ENCODE measurements at places on chromosomes 3 and 15.

GRCh38 chr15:57596301-57596855 lies 4.7 kb downstream of the MYZAP start:
- DNase-seq, result no peak

DNA sequence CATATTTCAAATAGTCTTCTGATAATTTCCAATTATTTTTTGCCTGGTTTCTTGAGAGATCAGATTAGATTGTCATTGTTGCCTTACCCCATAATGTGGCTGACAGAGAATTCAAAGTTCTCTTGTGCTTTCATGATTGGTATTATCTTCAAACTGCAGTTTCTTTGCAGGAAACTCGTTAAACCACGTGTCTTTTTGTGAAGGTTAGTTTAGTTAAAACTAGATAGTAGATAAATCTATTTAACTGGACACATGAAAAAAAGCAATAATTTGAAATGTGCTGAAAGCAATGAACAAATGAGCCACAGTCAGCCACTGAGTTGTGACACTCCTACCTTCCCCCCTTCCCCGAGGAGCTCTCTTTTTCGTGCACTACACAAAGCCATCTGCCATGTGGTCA lies 327.5 kb upstream of the UMPS start:
- DNase-seq, result no peak

- DNase-seq, result no peak
Measured at GRCh38 chr3:152389316-152389934, 120.7 kb downstream of the MBNL1 start.

DNA sequence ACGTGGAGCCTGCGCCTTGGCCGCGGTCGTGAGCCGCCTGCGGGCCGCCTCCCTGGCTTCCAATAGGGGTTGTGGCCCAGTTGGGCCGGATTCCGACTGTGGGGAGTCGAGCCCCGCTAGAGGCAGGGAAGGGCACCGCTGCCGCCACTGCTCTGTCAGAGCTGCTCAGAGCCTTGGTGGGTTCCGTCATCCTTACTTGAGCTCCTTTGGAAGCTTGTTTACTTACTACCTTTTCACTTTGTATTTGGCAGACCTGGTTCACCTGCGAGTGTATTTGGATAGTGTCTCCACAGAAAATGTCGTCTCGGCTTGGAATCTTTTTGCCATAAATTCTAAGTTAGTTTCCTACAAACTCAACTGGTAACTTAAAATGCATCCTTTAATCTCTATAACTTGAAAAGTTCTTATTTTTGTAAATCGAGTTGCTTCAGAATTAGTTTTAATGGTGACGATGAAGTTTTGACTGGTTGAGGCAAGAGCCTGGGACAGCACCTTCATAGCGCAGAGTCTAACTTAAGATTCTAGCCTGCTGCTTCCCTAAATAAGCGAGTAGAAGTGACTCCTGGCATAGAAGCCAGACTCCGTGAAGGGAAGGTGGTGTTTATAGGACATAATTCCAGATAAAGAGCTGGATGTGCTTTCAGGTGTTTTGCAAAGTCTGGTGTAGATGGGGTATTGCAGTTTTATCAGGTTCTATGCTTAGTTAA lies 800 bp downstream of the DAG1 start:
- no peak for DNase-seq

DNA sequence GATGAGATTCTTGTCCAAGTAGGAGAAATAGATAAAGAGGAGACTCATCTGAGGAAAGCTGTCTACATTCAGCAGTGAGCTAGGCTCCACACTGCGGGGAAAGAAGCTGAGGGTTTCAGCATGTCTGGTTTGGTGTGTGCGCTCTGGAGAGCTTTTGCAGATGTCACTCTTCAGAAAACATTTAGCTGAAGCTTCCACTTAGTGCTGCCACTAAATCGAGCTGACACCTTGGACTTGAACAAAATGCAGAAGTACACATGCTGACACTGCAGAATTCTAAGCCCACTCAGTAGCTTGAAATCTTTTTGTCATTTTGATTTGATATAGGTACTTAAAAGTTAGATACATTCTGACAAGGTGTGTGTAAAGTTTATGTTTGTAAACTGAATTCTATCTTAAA lies 32.3 kb upstream of the CRTC3 start:
- DNase-seq, result no peak

DNA sequence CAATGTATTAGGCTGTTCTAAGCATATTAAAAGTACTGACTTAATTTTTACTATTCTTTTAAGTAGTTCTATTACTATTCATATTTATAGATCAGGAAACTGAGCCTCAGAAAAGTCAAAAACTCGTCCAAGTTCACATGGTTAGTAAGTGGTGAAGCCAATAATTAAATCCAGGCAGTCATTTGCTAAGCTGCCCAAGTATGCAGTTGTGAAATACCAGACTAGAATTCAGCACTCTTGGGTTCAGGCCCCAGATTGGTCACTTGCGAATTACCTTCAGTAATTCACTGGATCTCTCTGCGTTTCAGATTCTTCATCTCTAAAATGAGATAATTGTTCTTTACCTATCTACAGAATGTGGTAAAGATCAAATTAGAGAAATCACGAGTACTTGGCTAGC lies 161.9 kb upstream of the CADPS start:
- no peak for DNase-seq

DNA sequence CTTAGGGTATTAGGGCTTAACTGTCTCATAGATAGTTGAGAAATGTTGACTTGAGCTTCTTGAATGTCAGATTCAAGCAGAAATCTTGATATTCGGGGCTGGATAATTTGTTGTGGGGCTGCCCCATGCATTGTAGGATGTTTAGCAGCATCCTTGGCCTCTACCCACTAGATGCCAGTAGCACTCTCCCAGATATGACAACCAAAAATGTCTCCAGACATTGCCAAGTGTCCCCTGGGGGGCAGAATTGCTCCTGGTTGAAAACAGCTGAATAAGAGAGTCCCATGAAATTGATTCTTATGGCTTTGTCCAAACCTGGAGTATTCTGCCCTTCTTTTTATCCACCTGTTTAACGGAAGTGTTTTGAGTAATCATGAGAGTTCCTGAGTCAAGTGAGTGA lies 15.9 kb upstream of the LCMT2 start:
- no peak for DNase-seq

- no peak for DNase-seq
Measured at GRCh38 chr3:59192473-59192872, 142.6 kb upstream of the CFAP20DC start.

- DNase-seq, result no peak
Measured at GRCh38 chr3:142888481-142889211, at the start of gene PCOLCE2. PCOLCE2 (minus strand) TSS chr3:142889083; CDS start chr3:142888896, 187 bp downstream.

DNA sequence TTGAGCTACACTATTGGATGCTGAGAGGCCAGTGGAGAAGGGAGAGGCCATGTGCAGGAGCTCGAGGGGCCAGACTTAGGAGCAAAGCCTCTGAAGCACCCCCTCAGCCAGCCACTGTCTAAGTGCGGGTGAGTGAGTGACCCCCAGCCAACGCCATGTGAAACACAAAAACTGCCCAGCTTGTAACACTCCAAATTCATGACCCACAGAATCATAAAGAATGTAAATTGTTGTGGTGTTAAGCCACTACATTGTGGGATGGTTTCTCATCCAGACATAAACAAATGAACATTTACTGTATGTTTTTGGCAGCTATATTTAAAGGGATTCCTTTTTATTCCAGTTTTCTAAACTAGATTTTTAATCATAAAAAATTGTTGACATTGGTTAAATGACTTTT lies 27.2 kb upstream of the TMEM158 start:
- no peak for DNase-seq

- DNase-seq, result no peak
Measured at GRCh38 chr3:4849136-4849535, 130.1 kb upstream of the BHLHE40 start.

- DNase-seq, result no peak
Measured at GRCh38 chr3:194328053-194328657, 23.0 kb downstream of the CPN2 start.

GRCh38 chr3:176428552-176428951 lies 768.7 kb downstream of the TBL1XR1 start:
- no peak for DNase-seq

DNA sequence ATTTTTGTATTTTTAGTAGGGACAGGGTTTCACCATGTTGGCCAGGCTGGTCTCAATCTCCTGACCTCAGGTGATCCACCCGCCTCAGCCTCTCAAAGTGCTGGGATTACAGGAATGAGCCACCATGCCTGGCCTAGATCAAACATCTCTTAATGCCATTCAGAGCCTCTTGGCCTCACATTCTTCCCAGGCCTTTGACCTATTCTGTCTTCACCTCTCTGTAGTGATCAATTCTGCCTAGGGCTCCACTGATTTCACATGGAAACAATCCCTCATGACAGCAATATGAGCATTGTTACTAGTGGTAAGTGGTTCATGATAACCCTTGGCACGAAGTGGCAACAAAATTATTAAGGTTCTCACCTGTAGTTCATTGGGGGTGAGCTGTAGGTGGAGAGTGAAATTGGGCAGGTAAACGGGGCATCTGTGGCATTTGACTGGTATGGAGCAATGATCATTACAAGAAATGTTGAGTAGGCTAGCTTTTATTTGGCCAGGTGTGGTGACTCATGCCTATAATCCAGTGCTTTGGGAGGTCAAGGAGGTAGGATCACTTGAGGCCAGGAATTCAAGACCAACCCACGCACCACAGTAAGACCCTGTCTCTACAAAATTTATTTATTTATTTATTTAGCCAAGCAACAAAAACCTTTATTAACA lies 4.8 kb upstream of the ARPIN start:
- DNase-seq, result no peak

- no peak for DNase-seq
Measured at GRCh38 chr3:85495602-85496001, 536.8 kb downstream of the CADM2 start.

DNA sequence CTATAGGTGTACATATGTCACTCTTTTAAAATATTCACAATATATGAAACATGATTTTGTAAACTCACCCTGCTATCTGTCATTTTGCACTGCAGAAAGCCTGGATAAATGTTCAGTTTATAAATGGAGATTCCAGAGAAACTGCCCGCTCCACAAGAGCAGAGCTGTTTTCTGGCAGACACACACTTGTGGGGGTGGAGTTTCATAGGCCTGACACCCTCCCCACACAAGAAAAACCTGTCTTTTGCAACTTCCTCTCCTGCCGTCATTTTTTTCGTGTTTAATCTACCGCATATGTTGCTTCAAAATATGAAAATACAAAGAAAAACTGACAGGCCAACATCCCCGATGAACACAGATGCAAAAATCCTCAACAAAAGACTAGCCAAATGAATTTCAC lies 479.0 kb downstream of the GABRG3 start:
- DNase-seq, result no peak

GRCh38 chr15:91032919-91033803 lies 10.8 kb upstream of the VPS33B start:
- DNase-seq, result peak; percentile 51

DNA sequence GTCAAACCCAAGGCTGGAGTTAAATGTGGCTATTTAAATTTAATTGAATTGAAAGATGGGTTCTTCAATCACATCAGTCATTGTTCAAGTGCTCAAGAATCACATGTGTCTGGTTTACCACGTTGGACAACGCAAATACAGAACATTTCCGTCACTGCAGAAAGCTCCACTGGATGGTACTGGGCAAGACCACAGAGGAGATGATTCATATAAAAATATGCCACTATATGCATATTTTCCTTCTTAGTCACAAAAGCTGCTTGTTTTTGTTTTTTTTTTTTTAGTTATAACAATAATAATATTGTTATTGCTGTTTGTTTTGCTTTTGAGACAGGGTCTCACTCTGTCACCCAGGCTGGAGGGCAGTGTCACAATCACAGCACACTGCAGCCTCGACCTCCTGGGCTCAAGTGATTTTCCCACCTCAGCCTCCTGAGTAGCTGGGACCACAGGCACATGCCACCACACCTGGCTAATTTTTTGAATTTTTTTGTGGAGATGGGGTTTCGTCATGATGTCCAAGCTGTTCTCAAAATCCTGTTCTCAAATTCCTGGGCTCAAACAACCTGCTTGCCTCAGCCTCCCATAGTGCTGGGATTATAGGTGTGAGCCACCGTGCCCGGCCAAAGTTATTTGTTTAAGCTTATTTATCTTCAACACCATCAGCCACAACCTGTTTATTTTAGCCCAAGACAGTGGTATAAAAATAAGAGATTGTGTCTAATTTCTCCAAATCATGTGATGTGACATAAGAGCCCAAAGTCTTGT lies 19.4 kb downstream of the RTP3 start:
- DNase-seq, result no peak

DNA sequence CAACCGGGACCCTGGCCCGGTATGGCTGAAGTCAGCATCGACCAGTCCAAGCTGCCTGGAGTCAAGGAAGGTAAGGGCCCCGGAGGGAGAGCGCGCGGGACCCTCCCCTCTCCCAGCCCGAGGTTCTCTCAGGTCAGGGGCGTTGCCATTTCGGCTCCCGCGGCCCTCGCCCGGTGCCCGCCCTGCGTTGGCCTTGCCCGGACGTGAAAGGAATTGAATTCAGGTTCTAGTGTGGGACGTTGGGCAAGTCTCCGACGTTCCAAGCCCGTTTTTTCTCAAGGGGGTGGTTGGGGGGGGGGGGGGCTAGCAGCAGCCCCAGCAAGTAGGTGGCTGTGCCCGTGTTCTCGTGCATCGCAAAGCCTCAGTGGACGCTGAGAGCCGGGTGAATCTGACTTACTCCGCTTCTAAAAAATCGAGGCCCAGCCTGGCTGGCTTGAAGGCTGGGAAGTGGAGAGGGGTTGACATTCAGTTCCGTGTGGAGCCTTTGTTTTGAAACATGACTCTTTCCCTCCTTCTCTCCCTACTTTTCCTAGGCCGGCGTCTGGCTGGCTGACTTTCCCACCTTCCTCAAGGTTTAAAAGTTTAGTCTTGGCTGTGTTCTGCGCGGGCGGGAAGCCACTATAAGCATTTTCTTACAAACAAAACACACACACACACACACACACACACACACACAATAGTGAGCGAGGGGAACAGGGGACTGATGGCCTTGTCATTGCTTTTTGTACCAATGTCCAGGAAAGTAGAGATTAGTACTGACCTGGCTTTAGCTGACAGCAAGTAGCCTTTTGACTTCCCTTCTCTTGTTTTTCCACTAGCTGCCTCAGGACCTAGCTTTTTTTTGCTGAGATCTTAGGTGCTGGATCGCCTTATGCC lies at the start of gene UTS2B:
Gene UTS2B, minus strand, starts transcription at position 873 of the 876 bp plus-strand sequence. CDS start 48,337 bp downstream, outside the sequence.
- no peak for DNase-seq

- DNase-seq, result no peak
Measured at GRCh38 chr15:36658312-36658711, 78.9 kb downstream of the CDIN1 start.

DNA sequence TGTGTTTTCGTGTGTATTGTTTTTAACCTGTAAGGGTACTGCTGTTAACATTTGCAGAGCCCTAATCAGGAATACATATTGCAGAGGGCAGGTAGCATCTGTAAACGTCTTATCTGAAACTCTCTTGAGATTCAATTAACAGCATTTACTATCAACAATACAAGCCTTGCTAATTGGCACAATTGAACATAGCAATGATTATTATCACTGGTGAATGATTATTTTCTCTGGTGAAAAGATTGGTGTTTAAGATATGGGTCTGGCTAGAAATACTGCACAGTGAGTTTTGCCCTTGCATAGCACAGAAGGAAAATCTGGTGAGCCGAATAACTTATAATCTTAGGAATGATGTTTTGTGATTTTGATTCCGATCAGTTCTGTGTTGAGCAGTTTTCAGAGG lies 5.9 kb upstream of the CNTN4 start:
- DNase-seq, result no peak
